ENCODE measurements at places on chromosomes 7 and 10. TPM values are rescaled to one million over a fixed set of nuclear protein-coding genes. Genes with fewer than 3 reads are reported as not detected.

Gene METTL27
- total RNA-seq, result 7.4 TPM

Gene PAPOLB
- not detected for total RNA-seq

Gene AHCYL2
- 26.9 TPM for total RNA-seq

Gene COX19
- 8.4 TPM for total RNA-seq

Gene HOXA3
- not detected for total RNA-seq

DNA sequence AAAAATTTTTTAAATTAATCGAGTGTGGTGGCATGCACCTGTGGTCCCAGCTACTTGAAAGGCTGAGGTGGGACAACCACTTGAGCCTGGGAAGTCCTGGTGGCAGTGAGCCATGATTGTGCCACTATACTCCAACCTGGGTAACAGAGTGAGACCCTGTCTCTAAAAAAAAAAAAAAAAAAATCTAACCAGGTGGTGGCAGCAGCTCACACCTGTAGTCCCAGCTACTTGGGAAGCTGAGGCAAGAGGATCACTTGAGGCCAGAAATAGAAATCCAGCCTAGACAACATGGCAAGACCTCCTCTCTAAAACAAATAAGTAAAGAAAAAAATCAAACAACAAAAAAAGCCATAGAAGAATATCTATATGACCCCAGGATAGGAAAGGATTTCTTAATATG lies 3.6 kb upstream of the MYOF start:
- DNase-seq, result no peak

DNA sequence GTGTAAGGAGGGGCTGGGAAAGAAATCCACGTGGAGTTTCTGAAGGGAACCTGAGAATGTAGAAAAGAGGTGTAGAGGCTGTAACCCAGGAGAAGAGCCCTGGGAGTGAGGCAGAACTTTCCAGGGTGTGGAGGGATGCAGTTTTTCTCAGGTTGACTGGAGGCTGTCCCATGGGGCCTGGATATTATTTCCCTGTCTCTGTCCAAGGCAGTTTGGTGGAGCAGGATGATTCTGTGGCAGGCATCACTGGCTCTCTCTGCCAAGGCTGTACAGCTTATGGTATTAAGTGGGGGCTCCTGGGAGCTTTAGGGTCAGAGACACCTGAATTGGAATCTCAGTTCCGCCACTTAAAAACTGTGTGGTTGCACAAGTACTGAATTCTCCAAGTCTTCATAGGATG lies 81.6 kb downstream of the CHN2 start:
- DNase-seq, result no peak

GRCh38 chr7:81903115-81903514 lies 133.3 kb upstream of the HGF start:
- no peak for DNase-seq

DNA sequence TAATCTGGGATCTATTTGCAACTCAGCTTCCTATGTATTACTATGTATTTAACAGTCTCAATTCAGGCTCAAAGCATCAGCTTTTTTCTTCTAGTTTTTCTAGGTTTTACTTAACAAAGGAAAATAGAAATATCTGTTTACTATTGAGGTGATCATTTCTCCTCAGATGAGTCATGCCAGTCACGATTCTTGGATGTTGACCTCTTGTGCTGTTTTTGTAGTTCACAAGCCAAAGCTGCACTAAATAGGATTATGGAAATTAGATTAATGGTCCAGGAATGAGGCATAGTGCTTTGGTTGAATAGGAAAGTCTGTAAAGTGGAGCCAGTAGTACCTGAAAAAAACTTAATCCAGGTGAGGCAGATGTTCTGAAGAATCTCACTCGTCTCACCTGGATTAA lies 198.3 kb upstream of the KAT6B start:
- no peak for DNase-seq

DNA sequence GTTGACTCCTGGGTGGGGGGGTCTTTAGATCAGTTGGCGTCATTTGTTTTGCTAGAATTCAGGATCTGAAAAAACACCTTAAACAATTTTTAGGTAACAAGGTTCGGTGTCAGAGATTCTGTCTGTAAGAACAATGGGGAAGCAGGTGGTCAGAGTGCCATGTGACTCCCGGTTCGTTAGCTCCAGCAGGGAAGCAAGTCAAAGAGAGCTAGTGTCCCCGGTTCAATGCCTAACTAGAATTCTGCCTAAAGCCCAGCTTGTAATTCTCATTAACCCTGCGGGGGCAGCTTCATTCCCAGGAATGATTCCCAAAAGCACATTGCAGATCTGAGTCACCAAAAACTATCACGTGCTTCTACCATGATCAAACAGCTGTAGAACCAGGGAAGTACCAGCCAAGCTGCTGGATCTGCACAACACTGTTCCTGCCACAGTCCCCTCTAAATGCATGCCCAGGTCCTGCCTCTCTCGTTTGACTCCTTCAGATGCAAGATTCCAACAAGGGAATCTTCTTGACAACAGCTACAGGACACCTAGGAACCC lies 664.3 kb upstream of the CELF2 start:
- DNase-seq, result peak; percentile 4

DNA sequence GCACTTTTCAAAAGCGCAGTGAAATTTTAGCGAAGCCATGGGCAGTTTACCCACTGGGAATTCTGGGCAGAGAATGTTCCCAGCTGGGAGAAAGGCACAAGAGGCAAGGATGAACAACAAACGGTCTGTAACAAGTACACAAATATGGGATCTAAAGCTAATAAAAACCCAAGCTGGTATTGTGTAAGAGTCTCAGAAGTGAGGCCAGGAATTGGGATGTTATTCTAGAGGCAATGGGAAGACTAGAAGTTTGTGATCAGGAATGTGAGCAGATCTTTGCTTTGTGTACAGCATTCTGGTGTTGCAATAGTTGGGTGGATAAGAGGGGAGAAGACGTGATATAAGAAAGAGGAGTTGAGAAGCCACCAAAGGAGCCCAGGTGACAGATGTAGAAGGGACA lies 15.0 kb downstream of the FZD9 start:
- DNase-seq, result no peak

GRCh38 chr7:116208919-116209318 lies 1.4 kb upstream of the TES start:
- DNase-seq, result no peak

GRCh38 chr7:77459311-77459726 lies 43.2 kb upstream of the GSAP start:
- no peak for DNase-seq

- DNase-seq, result peak; percentile 2
Measured at GRCh38 chr7:109259151-109259550, 689.5 kb downstream of the DNAJB9 start.

DNA sequence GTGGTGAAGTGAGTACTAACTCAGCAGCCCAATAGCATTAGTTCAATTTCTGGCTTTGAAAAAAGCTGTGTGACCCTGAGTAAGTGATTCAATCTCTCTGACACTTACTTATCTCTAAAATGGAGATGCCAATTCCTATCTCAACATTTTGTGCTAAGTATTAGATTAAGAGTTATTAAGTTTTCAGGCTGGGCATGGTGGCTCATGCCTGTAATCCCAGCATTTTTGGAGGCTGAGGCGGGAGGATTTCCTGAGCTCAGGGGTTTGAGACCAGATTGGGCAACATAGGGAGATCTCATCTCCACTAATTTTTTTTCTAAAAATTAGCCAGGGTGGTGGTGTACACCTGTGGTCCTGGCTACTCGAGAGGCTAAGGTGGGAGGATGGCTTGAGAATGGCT lies 109.5 kb downstream of the PRTFDC1 start:
- DNase-seq, result no peak

GRCh38 chr10:29826801-29827450 lies 192.2 kb upstream of the SVIL start:
- DNase-seq, result no peak

GRCh38 chr7:108236681-108237415 lies 106.7 kb upstream of the LAMB4 start:
- DNase-seq, result no peak

DNA sequence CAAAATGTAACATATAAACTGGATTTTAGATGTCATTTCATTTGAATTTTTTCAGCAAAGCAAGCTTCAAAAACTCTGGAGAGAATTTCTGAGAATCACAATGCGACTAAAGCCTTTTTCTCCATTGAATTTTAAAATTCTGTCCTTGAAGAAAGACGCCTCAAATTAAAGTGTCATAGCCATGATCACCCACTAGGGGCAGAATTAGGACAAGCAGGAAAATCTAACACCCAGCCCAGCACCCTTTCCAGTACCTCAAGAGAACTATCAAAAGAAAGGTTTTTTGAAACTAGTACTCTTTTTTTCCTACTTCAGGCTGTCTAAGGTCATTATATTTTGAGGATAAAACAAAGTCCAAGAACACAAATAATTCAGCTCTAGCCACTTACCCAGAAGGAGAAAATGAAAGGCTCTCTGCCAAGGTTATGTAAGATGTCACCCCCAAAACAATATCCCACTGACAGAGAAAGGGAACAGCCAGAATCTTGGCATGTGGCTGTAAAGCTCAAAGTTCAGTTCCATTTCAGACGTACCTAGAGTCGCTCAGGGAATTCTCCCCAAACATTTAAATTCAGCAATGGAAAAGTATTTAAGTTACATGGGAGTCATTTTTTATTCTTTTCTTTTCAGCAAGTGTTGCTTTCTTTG lies 299.4 kb downstream of the SNX13 start:
- peak; percentile 28 for DNase-seq

GRCh38 chr7:121329191-121330052 lies 622 bp downstream of the WNT16 start:
- DNase-seq, result peak; percentile 73

GRCh38 chr7:33388332-33388731 lies 259.0 kb downstream of the BBS9 start:
- DNase-seq, result no peak

GRCh38 chr7:141301544-141301943 lies 227.7 kb downstream of the TMEM178B start:
- DNase-seq, result no peak
